Progenitor cell of endocrine pancreas (in vitro differentiated cells): ENCODE measurements at places on chromosomes 16 and 17. TPM values are rescaled to one million over a fixed set of nuclear protein-coding genes. Genes with fewer than 3 reads are reported as not detected.

DNA sequence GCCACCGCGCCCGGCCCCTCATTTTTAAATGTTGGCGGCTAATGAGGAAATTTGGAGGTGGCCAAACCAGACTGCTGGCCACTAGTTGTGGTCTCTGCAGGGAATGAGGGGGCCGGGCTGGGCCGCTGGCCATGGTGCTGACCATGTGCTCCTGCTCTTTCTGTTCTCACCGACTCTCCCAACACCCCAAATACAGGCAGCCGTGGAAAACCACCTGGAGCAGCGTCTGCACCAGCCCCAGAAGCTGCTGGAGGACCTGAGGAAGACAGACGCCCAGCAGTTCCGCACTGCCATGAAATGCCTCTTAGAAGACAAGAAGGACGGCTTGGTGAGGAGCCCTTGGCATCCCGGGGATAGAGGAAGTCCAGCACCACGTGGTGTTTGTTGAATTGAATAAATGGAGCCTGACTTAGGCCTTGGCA lies 21.3 kb downstream of the OTOA start:
- DNase-seq = peak; percentile 42

DNA sequence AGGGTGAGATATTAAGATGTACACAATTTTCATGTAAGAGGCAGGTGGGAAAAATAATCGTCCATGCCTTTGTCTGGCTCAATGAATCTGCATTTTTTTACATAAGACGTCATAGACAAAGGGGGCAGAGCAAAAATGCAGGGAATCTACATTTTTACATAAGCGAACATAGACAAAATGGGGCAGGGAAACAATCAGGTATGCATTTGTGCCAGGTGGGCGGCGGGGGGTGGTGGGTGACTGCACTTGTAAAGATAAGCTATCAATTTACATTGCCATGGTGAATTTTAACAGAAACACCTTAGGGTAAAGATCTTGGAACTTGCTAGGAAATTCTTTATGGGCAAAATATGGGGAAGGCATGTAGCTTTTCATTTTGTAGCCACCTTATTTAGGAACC lies 96.3 kb upstream of the CES5A start:
- no peak for DNase-seq

GRCh38 chr17:78493450-78493849 lies 83.7 kb downstream of the DNAH17 start:
- DNase-seq = no peak

CEP112 gene
- 24.3 and 24.5 TPM in 2 replicates for total RNA-seq

GRCh38 chr17:14959106-14959648 lies 305.9 kb downstream of the PMP22 start:
- no peak for DNase-seq

GRCh38 chr17:78967782-78968362 lies 11.9 kb downstream of the LGALS3BP start:
- DNase-seq = no peak

GRCh38 chr16:8797364-8798173 lies at the start of the genes PMM2 and TMEM186:
PMM2 (plus strand) TSS chr16:8797839; CDS start chr16:8797883, 44 bp downstream.
TMEM186 (minus strand) TSS chr16:8797639; CDS start chr16:8797614, 25 bp downstream.
- peak; percentile 87 for DNase-seq

GLIS2 gene
- total RNA-seq = 22.2 and 23.2 TPM in 2 replicates

AANAT gene
- total RNA-seq = 0.40 TPM in 1 of 2 replicates, not detected in the other

DNA sequence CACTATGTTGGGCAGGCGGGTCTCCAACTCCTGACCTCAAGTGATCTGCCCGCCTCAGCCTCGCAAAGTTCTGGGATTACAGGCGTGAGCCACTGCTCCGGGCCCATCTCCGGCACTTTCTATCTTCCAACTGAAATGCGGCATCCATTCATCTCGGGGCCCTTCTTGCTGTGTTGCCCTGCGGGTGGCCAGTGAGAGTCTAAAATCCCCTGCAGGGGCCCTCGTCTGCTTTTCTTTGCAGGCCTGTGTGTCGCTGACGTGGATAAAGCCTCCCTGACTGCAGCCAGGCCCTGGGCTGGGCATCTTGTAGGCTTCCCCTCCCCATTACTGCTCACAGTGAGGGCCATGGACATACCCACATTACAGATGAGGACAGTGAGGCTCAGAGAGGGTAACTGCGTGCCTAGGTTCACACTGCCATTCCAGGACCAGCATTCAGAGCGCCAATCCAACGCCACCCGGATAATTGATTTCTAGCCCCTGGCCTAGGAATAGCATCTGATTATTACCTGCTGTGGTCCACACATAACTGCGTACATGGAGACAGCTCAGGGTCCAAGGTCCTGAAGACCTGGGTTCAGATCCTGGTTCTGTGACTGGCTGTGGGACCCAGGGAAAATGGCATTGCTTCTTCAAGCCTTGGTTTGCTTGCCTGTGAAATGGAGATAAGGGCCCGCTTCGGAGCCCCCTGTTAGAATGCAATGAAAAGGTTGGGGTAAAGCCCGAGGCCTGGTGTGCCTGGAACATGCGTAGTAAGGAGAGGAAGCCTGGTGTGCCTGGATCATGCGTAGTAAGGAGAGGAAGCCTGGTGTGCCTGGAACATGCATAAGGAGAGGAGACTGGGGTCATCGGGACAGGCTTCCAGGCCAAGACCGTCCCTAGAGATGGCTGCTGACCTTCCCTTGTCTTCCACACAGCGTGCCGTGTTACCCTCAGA lies 25.0 kb downstream of the CRISPLD2 start:
- DNase-seq = no peak

GRCh38 chr17:18016426-18016825 lies 22.5 kb downstream of the ATPAF2 start:
- DNase-seq = no peak
